ENCODE measurements at places on chromosomes 11 and 22.

DNA sequence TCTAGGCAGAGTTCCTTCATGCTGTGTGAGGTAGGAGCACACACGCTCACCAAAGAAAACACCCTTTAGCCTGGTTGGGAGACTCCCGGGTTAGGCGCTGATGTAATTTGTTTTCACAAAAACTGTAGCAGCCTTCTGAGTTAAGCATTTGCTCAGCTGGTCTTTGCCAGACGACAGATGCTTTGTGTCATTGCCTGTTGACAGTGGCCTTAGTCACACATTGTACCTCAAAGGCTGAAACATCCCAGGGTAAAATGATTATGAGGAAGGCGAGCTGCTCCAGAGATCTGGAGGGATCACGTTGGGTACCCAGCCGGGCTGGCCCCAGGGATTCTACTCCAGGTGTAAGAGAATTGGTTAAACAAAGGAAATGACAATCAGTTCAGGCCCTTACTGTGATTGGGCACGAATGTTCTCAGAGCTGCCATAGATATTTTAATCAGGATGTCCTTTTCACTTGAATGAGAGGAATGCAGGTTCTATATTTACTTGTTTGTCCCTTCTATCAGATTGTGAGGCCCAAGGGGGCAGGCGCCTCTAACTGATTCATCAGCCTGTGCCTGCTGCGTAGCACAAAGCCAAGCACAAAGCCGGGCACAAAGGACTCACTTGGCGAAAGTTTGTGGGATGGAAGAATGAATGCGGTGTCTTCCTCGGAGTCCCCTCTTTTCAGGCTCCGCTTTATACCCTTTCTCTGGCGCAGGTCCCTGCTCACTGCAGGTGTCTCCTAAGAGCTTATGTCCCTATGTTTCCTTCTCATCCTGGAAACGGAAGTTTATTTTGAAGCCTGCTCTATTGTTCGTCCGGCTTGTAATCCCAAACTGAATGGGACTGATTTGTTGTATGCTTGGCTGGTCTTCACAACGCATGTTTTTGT is 47.1 kb downstream of the ADM start:
- DNase-seq: no peak

- no peak for DNase-seq
These were observed 718 bp downstream of the LTBP3 start for GRCh38 chr11:65557280-65558001.

GRCh38 chr11:33773987-33774735 is at the start of gene FBXO3:
TSS of gene FBXO3 (minus strand) at chr11:33774520. CDS start at chr11:33774497, 23 bp downstream.
- DNase-seq: peak; percentile 92

DNA sequence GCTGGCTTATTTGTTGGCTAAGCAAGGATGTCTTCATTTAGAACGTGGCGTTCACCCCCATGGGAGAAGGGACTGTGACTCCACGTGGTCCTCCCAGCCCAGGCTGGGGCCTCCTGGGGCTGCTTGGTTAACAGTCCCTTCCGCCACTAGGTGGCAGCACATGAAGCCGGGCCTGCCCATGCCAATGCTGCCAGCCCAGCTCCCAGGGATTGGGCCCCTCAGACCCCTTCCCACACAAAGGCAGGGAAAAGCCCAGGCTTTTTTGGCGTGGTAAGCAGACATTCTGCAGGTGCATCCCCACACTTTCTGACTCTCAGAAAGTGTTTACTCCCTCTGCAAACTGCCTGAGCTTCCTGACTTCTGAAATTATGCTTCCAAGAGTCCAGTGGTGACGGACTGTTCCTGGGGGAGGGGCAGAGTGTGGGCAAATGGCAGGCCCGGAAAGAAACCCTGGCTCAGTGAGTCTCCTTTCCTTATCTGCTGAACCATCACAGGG is 3.1 kb downstream of the CBX6 start:
- DNase-seq: peak; percentile 77

DNA sequence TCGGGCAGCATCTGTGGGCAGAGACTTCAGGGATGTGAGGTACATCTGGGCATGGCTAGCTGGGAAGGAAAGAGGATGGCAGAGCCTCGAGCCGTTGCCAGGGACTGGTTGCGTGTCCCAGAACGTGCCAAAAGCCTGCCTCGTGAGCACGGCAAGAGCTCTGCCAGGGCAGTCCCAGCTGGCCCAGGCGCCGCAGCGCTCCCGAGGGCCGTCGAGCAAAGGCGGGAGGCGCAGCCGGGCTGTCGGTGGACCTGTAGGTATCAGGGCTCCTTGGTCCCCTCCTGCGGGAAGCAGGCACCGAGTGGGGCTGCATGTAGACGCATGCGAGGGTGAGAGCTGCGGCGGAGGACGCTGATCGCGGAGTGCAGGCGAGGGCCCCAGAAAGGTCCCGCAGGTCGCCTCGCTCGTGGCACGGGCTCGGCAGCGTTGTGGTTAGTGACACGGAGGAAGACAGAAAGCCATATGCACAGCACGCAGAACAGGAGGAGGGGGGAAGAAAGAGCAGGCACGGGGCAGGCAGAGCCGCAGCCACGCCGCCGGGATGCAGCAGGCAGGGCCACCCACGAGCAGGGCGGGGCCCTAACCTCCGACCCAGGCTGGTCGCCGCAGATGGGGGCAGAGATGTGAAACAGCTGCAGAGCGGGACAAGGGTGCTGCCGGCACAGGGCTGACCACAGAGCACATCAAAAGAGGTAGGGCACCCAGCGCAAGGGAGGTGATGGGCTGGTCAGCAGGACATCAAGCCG is 18.0 kb downstream of the LSP1 start:
- no peak for DNase-seq

DNA sequence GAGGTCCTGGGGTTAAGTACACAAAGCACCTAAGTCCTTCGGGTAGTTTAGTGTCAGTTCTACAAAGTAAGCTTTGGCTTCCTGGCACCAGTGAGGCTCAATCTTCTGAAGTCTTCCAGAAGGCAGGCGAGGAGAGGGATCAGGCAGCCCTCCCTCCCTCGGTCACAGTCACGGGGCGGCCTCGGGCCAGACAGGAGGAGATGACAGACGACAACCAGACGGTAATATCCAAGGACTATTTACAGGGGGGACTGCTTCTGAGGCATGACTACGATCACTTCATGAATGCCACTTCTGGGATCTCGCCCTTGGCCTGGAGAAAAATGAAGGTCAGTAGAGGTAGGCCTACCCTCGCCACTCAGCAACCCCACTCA is 383 bp upstream of the TMEM223 start:
- peak; percentile 72 for DNase-seq

- DNase-seq: peak; percentile 36
These were observed 1.6 kb downstream of the CD59 start for GRCh38 chr11:33734441-33735270.

DNA sequence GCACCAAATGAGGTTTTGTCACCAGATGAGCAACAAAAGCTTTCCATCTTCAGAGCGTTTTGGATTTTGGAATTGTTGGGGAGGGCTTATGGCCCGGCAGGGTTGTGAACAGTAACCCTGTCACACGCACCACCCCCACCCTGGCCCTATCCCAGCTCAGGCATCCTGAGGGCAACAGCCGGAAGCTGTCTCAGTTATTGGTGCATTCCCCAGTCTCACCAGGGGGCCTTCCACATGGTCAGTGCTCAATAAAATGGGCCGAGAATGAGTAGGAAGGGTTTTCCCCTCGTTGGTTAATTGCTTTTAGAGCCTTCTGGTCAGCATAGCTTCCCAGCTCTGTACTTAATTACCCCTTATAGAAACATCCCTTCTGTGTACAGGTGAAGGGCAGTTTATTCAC is 46.0 kb downstream of the LRP5 start:
- DNase-seq: no peak

DNA sequence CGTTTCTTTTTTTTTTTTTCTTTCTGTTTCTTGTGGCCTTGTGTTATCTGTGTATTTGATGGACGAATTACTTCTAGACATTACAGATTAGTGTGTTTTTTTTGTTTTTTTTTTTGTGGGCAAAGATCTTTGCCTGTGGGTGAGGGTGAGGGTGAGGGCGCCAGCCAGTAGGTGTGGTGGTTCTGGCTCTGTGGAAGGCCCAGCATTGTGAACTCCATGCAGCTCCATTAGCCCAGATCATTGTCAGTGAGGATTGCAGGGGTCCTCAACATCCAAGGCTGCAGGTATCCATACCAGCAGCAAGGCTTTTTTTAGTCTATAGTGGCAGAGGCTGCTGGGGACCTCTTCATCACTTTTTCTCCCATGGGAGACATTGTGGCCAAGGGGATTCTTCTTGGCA is 13.7 kb downstream of the BIRC2 start:
- no peak for DNase-seq
